ENCODE measurements at places on chromosomes 6 and 20.

GRCh38 chr6:167162591-167162990, 4.8 kb upstream of the GPR31 start:
- no peak for DNase-seq

DNA sequence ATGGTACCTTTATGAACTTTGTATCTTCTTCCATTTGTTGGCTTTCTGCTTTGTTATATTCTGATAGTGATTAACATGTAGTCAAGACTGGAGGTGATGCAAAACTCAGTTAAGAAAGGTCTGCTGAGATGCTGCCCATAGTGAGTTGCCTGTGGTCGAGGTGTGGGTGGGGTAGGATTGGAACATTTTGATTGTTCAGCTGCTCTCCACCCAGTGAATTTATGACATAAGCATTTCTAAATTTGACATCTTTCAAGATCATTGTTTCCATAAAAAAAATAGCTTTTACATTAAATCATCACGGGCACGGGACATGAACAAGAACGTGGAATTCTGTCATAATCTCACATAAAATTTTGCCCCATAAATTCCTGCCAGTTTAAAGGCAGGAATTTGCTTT, 146.6 kb upstream of the POU3F2 start:
- no peak for DNase-seq

- DNase-seq = no peak
Observed at GRCh38 chr6:56637640-56638039, 5.0 kb downstream of the DST start.

- no peak for DNase-seq
Observed at GRCh38 chr6:36563237-36563927, 16.1 kb upstream of the STK38 start.

DNA sequence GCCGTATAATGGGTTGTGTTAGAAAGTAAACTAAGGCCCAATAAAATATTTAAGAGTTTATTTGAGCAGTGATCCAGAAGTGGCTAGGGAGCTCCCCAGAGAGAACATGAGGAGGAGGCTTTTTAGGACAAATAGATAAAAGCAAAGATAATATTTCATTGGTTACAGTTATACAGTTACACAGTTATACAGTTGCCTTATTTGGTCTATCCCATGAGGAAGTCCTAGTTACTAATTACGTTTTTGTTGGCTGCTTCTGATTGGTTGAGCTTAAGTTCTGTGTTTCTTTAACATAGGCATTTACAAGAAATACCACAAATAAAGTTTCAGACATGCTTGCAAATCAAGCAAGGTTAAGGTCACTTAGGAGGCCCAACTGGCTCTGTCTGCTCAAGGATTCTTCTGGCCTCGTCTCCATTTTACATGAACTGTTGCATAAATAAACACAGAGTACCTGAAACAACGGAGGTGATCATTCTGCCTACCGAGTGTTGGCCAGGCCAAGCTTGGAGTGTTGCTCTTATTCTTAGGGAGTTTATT, 7.0 kb downstream of the UBD start:
- no peak for DNase-seq

GRCh38 chr6:89547281-89547680, 91.3 kb downstream of the LYRM2 start:
- DNase-seq = no peak

- no peak for DNase-seq
Observed at GRCh38 chr20:59802018-59802417, 131.4 kb downstream of the SYCP2 start.

- no peak for DNase-seq
Observed at GRCh38 chr20:957544-957943, 41.4 kb upstream of the ANGPT4 start.

- no peak for DNase-seq
Observed at GRCh38 chr6:161503570-161503969, 229.7 kb upstream of the AGPAT4 start.
